ENCODE measurements at places on chromosomes 13 and 19.

DNA sequence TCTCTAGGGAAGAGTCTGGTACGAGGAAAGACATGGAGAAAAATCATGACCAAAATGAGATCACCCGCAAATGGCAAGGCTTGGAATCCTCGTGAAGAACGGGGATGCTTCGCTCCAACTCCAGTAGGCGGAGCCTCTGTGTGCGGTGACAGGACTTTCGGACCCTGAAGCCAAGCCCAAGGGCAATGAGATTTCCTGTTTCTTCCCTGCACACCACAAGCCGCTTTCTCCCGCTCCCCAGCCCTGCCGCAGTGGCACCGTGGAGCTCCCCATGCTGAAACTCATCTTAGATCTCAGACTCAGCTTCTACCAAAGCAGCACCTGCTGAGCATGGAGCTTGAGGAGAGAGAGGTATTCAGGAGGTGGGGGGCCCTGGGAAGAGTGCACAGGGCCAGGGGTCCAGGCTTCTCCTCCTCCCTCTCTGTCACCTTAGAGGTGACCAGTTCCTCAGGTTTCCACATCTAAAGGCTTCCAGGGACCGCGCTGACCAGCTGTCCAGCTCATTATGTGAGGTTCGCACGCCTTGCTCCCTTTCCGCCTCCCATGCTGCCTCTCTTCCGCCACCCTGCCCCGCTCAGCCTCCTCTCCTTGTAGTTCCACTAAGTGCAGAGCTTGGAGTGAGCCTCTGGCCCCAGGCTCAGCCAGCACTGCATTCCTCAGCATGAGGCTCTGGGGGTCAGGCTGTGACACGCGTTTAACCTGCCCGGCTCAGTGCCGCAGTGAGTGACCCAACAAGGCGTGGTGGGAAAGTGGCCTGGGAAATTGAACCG lies 153.8 kb upstream of the SOX1 start:
- no peak for DNase-seq

DNA sequence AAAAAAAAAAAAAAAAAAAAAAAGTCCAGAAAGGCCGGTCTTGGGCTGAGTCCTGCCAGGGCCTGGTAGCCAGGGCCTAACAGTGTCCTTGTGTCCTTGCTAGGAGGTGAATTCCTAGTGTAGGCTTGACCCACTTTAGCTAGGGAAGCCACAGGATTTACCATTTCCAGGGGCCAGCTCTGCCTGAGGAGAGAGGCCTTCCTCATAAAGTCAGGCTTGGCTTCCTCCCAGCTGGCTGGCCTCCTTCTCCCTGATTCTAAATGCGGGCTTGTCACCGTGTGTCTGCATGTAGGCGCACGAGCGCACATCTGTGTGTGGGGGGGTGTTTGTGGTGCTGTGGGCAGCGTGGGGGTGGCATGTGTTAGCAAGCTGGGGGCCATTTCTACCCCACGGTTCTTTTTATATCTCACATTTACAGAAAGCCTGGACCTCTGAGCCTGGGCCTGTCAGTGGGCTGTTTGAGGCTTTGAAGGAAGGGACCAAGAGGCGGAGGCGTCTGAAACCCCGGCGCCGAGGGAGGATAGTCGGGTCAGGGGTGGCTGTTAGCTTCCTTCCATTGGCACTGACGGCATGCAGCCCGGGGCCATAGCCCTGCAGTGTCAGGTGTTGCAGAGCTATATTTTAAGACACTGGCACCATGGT lies 31.7 kb downstream of the IER2 start:
- DNase-seq: no peak

DNA sequence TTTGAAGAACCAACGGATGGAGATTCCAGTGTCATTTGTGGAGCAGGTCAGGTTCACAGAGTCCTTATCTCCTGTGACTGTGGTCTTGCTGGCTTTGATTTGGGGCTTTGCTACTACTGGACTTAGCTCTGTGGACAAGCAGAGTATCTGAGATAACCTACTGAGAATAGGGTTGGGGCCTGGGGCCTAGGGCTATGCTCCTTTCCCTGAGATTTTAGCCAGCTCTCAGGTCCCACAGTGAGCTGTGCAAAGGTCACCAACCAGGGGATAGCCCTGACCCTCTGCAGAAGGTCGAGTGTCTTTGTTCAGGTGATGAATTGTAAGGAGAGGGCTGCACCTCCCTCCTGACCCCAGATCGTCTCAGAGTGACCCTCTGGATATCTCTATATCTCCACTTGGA lies 9.2 kb downstream of the CEACAM1 start:
- DNase-seq: no peak

DNA sequence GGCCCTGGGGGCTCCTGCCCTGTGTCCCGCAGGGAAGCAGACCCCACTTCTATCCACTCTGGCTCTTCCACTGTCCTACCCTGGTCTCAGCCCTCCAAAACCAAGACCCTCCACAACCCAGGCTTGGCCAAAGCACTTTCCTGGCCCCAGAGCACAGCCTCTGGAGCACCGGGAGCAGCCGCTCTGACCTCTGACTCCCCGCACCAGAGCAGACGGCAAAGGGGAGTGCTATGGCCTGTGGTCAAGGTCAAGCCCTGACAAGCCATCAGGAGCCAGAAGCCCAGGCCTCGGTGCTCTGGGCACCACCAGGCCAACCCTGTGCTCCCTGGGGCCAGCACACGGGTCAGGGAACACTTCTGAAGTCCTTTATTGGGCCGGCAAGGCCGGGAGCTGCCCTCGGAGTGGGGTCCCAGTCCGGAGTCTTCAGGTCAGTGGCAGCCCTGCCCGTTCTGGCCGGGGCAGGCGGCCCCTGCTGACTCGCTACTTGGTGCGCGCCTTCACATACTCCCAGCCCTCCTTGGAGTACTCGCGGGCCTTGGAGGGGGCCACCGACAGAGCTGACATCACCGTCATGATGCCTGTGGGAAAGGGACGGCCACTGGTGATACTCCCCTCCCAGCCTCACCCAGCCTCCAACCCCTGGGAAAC lies 2.1 kb downstream of the MICOS13 start:
- DNase-seq: no peak

- DNase-seq: no peak
Observed at GRCh38 chr13:82344867-82345266, 1537.4 kb downstream of the SLITRK1 start.

DNA sequence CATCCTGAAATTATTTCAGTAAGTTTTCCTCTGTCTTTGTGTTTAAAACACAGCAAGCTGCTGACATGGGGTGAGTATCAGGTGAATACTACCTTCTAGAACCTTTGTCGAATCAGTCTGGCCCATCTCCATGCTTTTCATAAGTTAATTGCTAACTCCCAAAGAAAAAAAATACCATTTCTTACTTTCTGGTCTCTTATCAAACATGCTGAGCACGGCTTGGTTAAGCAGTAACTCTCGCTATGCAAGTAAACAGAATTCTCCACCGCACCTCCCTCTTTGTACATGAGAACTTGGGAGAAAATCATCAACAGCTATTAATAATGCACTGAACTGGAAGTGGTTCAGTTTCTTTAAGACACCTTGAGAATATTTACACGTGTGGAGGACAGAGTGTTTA lies 88.6 kb downstream of the FGF9 start:
- DNase-seq: no peak

- no peak for DNase-seq
Observed at GRCh38 chr13:85693889-85694511, 105.2 kb downstream of the SLITRK6 start.

GRCh38 chr19:14472202-14472938 lies 2.8 kb downstream of the PTGER1 start:
- peak; percentile 70 for DNase-seq

DNA sequence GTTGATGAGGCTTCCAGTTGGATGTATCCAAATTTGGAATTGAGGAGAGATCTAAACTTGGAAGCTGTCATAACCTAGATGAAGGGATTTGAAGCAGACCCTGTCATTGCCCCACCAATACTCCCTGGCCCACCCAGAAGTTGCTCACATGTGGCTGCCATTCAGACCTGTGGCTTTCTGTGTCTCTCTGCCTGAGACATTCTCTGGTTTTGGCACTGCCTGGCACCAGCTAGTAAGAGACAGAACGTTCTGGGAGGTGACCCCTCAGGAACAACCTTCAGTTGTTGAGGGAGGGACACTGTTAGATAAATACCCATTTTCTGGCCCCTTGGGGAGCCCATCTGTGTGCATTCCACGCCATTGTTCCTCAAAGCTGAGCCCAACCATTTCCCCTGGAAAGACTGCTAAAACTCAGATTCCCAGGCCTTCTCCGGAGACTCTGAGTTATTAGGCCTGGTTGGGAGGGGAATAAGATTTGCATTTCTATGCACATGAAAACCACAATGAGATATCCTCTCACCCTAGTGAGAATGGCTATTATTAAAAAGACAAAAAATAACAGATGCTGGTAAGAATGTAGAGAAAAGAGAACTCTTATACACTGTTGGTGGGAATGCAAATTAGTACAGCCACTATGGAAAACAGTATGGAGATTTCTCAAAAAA lies 290.4 kb downstream of the TSHZ3 start:
- no peak for DNase-seq

DNA sequence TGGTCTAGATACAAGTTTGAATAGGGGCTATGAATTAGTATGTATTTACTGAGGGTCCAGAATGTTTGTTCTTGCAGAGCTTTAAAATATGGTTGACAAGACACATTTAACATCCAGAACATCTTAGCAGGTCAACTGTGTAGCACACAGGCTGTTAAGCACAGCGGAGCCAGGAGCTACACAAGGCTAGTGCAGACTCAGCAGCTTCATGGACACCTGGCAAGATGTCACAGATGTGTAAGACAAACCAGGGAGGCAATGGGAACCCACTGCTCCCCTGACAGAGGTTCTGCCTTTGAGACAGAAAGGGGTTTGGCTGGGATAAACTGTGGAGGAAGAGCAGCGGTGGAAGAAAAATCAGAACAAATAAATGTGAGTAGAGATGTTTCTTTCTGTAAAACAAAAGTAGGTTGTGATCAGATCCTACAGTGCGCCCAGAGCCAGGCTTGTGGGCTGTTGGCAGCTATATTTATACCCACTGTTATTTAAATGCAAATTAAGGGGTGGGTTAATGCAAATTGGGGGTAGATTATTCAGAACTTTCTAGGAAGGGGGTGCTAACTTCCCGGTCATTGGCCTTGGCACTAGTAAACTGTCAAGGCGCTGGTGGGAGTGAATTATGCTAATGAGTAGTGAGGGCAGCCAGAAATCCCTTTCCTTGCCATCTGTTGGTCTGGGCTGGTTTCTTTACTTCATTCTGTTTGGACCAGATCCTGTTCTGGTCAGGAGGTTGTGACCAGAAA lies 33.0 kb downstream of the MIPEP start:
- DNase-seq: no peak
